Calu3 (cell line): ENCODE measurements at places on chromosomes 12 and 14. TPM values are rescaled to one million over a fixed set of nuclear protein-coding genes. Genes with fewer than 3 reads are reported as not detected.

BBS10 gene
- 11.7 and 13.7 TPM in 2 replicates for total RNA-seq

CACNA2D4 gene
- total RNA-seq, result 0.80 and 0.86 TPM in 2 replicates

NRIP2 gene
- not detected in 2 replicates for total RNA-seq

CIROP gene
- total RNA-seq, result not detected in 2 replicates

ARG2 gene
- total RNA-seq, result 11.2 and 18.4 TPM in 2 replicates

GRCh38 chr12:24796876-24797275 lies 152.0 kb downstream of the BCAT1 start:
- no peaks in the 10 kb centered on the region for H3K4me1 ChIP-seq
- H3K4me3 ChIP-seq, result no peak overlapping the region
- no peak overlapping the region for H3K27ac ChIP-seq
- no peak for DNase-seq

DNA sequence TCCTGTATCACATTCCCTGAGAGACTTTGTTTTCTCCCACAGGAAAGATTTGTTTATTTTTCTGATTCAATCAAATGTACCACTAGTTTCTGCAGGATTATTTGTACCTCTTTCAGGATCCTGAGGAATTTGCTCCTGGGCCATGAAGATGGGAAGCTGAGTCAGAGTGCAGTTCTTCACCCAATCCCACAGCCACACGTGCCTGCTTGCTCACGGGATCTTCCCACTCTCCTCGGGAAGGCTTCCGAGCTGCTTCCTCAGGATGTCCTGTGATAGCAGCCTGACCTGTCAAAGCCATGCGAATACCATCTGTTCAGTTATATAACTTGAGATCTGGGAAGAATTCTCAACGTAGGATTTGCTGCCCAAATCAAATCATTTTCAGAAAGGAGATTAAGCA lies 41.8 kb upstream of the HIF1A start:
- H3K27ac ChIP-seq, result no peak overlapping the region
- no peaks in the 10 kb centered on the region for H3K27me3 ChIP-seq
- H3K4me3 ChIP-seq, result no peak overlapping the region
- no peaks in the 10 kb centered on the region for H3K36me3 ChIP-seq
- DNase-seq, result no peak
- peaks cover 35% of the 10 kb centered on the region for H3K4me1 ChIP-seq

DNA sequence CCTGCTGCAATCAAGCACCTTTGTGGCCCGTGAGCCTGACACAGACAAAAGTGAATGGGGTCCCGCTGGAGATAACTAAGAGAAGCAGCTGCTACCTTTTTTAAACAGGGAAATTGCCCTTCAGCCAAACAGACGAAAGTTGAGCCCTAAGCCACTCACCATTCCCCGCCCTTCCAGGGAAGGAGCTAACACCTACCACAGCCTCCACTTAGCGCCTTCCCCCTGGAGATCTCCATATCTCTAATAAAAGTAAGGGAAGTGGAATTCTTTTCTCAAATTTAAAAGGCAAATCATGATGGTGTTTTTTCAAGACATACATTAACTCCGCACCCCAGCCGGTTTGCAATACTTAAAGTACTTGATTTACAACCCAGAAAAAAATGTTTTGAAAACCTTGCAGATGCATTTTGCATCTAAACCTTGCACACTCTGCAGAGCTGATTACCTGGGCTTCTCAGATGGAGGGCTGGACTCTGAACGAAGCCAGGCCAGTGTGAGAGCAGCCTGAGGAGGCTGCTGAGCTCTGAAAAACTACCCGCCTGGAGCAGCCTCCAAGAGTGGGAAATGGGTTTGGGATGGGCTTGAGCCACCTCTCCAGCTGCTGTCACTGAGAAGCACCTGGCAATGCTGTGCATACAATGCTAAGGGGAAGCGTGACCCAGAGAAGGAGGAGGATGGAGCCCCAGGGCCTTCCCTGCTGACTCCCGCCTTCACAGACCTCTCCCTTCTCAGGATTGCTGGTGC lies 10.0 kb downstream of the NUAK1 start:
- H3K4me1 ChIP-seq, result peaks cover 16% of the 10 kb centered on the region
- H3K4me3 ChIP-seq, result no peak overlapping the region
- no peaks in the 10 kb centered on the region for H3K36me3 ChIP-seq
- no peak overlapping the region for H3K27ac ChIP-seq
- no peaks in the 10 kb centered on the region for H3K27me3 ChIP-seq
- DNase-seq, result no peak

GRCh38 chr14:90398315-90398839 lies 1.5 kb downstream of the CALM1 start:
- peak; percentile 48 for DNase-seq
- no peaks in the 10 kb centered on the region for H3K27me3 ChIP-seq
- H3K4me1 ChIP-seq, result peaks cover 11% of the 10 kb centered on the region
- peak overlapping the region; percentile 64 for H3K27ac ChIP-seq

DNA sequence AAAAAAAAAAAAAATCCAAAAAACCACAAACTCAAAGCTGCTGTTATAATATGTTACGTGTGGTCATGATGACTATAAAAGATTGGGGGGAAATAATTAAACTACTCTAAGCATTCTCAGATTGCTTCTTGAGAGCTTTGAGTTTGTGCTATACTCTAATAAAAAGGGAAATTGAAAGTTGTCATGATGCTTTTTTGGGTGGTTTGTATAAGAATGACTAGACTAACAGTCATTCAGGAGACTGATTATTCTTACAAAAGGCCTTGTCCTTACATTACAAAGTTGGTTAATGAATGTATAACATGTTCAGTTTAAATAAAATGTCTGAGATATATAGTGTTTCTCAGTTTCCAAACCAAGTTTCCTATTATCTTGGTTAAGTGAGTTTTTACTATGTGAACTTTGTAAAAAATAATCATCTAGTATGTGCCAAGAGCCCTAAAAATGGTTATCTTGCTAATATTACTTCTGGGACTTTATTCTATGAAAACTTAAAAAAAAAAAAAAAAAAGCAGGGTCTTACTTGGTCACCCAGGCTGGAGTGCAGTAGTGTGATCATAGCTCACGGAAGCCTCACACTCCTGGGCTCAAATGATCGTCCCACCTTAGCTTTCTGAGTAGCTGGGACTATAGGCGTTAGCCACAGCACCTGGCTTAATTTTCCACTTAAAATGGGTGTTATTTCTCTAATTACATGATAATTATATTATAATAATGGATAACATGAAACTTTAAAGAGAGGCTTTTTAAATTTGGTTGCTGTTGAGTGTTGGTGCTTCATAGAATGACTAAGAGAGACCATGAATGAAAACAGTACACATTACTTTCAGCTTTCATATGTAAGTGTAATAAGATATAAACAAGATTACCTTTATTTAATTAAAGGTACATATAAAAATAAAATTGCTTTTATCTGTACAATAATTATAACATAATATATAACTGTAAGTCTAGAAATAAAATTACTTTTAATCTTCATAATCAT lies 459.6 kb upstream of the RGS6 start:
- no peaks in the 10 kb centered on the region for H3K36me3 ChIP-seq
- H3K27ac ChIP-seq, result no peak overlapping the region
- no peak overlapping the region for H3K4me3 ChIP-seq
- H3K27me3 ChIP-seq, result no peaks in the 10 kb centered on the region

- peaks cover 74% of the 10 kb centered on the region for H3K36me3 ChIP-seq
- H3K27me3 ChIP-seq, result no peaks in the 10 kb centered on the region
- H3K4me1 ChIP-seq, result peaks cover 8% of the 10 kb centered on the region
- no peak for DNase-seq
These were observed 636 bp upstream of the ARL6IP4 start for GRCh38 chr12:122979908-122980182.

DNA sequence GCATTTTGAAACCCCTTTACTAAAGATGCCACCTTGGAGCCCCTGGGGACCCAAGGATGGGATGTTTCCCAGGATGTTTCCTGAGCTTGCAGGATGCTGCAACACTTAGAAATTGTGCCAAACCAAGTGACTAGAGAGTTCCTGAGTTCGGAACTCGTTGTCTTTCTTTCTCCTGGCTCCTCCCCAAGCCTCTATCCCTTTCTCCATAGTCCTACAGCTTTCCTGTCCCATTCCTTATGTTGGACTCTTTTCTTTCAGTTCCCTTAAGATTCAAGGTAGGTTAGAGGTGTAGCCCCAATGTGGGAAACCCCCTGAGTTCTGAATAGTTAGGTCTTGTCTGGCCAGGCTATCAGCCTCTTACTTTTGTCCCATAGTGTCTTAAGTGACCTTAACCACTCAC lies 1.4 kb upstream of the KIF5A start:
- peaks cover 60% of the 10 kb centered on the region for H3K27me3 ChIP-seq
- DNase-seq, result no peak
- H3K27ac ChIP-seq, result no peak overlapping the region
- peaks cover 23% of the 10 kb centered on the region for H3K36me3 ChIP-seq

- no peak for DNase-seq
- H3K27ac ChIP-seq, result no peak overlapping the region
- no peaks in the 10 kb centered on the region for H3K27me3 ChIP-seq
- H3K36me3 ChIP-seq, result no peaks in the 10 kb centered on the region
These were observed 107.1 kb downstream of the LRRK2 start for GRCh38 chr12:40331886-40332285.

DNA sequence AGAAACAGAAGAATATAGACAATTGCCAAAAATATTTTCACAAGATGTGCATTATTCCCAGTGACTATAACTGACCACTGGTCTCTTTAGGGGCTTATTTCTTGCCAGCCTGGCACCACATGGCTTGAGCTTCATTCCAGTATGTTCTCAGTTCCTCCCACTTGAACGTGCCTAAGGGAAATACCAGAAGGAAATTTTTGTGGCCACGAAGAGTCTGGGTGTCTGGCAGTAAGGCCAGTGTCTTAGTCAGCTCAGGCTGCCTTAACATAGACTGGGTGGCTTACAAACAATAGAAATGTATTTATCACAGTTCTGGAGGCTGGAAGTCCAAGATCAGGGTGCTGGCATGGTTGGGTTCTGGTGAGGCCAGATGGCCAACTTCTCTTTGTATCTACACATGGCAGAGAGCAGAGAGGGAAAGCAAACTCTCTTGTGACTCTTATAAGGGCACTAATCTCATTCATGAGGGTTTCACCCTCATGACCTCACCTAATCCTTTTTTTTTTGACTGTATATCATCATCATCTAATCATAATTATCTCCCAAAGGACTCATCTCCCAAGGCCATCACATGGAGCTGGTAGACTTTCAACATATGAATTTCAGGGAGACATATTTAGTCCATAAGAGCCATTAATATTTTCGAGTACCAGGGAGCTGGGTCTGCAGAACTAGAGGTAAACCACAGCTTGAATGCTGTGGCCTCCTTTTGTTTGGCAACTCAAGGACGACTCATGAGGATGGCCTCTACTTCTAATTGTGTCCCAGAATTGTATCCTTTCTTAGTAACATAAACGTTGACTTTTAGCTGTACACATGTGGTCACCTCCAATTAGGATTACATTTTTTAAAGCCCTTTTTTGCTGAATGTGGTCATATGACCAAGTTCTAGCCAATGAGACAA lies 5.1 kb upstream of the SMOC1 start:
- H3K4me3 ChIP-seq, result no peak overlapping the region
- no peak overlapping the region for H3K27ac ChIP-seq
- peaks cover 8% of the 10 kb centered on the region for H3K36me3 ChIP-seq
- DNase-seq, result no peak
- peaks cover 8% of the 10 kb centered on the region for H3K4me1 ChIP-seq

- peaks cover 12% of the 10 kb centered on the region for H3K36me3 ChIP-seq
- no peak for DNase-seq
- H3K27me3 ChIP-seq, result peaks cover 88% of the 10 kb centered on the region
- H3K27ac ChIP-seq, result no peak overlapping the region
These were observed 23.5 kb downstream of the NOC4L start for GRCh38 chr12:132167611-132168310.

- H3K36me3 ChIP-seq, result peaks cover 39% of the 10 kb centered on the region
- DNase-seq, result no peak
- H3K4me3 ChIP-seq, result peak overlapping the region; percentile 98
- H3K4me1 ChIP-seq, result peaks cover 18% of the 10 kb centered on the region
These were observed 1.3 kb downstream of the RAD52 start for GRCh38 chr12:948238-948637.

GRCh38 chr14:91509083-91509877 lies 830 bp downstream of the PPP4R3A start:
- peak; percentile 37 for DNase-seq
- peaks cover 36% of the 10 kb centered on the region for H3K36me3 ChIP-seq
- H3K4me1 ChIP-seq, result no peaks in the 10 kb centered on the region
- no peaks in the 10 kb centered on the region for H3K27me3 ChIP-seq

DNA sequence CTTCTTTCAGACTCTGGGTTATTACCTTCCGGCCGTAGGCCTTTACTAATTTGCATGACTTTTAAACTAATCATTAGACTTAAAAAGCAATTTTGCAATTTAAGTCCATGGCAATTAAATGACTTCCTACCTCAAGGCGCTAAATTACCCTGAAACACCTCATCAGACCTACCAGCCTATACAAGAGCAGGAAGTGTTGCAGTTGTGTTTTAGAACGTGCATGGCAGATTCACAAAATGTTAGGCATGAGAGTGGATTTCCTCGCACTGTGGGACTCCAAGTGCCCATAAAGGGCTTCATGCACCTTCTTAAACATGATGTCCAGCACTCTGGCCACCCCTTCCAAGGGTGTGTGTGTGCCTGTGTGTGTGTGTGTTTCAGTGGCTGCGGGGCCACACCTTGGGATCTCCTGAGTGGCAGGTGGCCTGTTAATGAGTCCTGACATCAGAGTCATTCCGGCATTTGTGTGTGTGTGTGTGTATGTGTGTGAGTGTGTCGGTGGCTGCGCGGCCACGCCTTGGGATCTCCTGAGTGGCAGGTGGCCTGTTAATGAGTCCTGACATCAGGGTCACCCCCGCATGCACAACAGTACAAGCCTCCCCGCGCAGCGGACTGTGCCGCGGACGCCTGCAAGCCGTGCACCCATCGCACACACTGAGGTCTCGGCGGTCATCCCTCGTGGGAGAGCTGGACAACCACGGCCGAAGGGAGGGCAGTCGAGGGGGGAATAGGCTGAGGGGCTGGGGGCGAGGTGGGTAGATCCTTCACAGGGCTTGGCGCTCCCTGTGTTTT lies 900 bp downstream of the C2CD5 start:
- H3K4me1 ChIP-seq, result peaks cover 40% of the 10 kb centered on the region
- H3K27me3 ChIP-seq, result no peaks in the 10 kb centered on the region
- H3K4me3 ChIP-seq, result peak overlapping the region; percentile 93
- H3K27ac ChIP-seq, result peak overlapping the region; percentile 95
